ENCODE measurements at places on chromosomes 2 and 18. TPM values are rescaled to one million over a fixed set of nuclear protein-coding genes. Genes with fewer than 3 reads are reported as not detected.

DNA sequence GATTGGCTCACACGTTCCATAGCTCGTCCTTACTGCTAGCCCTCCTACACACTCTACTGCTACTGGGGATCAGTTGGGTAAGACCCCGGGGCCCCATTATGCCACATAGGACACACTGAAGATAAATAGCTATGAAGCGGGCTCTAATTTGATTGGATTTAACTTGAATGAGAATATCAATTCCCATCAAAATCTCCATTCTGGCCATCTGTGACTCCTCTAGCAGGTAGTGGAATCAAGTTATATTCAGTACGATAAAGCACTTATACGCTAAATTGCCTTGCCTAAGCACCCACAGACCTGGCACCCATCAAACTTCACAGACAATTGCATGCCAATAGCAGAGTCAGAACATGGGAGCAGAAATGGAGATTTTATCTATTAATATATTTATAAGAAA lies 39.8 kb downstream of the CCDC68 start:
- DNase-seq: no peak

DNA sequence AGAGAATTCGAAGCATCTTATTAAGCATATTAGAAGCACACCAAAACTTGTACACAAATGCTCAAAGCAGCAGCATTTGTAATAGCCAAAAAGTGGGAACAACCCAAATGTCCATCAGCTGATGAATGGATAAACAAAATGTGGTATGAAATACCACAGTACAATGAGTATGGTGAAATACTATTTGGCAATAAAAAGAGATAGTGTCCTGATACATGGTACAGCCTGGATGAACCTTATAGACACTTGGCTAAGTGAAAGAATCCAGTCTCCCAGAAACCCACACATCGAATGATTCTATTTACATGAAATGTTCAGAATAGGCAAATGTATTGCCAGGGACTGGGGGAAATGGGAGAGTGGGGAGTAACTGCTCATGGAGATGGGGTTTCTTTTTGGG lies 3.0 kb downstream of the SPATA3 start:
- DNase-seq: no peak

DNA sequence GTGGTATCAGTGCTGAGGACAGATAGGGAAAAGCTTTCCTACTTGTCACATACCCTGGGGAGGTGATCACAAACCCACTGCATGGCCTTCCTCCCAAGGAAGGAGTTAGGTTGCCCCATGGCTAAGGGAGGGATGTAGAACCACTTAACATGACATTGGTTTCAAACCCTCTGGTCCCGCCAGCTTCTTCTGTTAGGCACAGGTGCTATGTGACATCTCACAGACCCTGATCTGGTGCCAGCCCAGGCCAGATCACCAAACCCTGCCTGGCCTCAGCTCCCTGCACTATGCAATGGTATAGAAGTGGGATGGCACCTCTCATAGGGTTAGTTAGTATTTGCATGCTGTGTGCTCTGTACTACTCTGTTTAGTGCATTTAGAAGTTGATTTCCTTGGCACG lies 58.0 kb downstream of the TCF7L1 start:
- DNase-seq: no peak

Gene LYPD6
- 3.9 TPM for total RNA-seq

DNA sequence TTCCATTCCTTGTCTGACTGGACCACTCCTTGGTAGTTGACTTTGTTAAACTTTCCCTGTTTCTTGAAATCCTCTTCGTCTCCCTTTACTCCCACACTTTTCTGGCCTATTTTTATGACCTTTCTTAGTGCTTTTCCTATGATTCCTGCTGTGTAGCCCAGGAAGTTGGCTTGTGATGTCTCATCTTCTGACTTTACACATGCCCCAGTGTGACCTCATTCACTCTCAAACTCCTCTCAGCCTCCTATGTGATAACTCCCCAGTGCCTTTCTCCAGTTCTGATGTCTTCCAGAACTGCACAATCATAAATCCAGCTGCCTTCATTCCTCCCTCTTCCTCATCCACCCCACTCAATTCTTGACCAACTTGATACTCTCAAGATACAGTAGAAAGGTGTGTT lies 407.6 kb downstream of the TGIF1 start:
- DNase-seq: no peak

Gene ANKRD62
- total RNA-seq: not detected
